ENCODE measurements at places on chromosomes 12 and 14.

DNA sequence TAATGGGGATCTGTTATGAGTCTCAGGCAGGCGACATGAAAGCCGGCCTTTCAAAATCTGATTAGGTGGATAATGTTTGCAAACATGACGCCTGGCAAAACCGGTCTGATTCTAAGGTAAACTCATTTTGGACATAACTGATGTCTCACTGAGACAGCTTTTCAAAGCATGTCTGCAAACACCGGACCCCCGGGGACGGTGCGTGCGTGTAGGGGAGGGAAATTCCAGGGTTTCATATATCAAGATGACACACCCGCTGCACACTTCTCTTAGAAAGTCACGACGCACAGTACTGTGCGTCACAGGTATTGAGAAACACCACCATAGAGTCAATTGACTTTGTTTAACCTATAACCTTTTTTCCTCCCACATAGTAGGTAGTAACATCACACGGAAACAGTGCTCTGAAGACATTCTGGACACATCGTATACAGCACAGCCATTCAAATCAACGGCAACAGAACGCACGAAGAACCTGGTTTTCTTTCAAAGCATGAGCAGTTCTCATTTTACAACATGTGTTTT lies 43.9 kb upstream of the TESC start:
- DNase-seq = no peak

GRCh38 chr14:23418021-23418420 lies 9.9 kb upstream of the MYH6 start:
- no peak for DNase-seq

GRCh38 chr12:70590051-70590450 lies 47.2 kb downstream of the PTPRB start:
- DNase-seq = peak; percentile 56

DNA sequence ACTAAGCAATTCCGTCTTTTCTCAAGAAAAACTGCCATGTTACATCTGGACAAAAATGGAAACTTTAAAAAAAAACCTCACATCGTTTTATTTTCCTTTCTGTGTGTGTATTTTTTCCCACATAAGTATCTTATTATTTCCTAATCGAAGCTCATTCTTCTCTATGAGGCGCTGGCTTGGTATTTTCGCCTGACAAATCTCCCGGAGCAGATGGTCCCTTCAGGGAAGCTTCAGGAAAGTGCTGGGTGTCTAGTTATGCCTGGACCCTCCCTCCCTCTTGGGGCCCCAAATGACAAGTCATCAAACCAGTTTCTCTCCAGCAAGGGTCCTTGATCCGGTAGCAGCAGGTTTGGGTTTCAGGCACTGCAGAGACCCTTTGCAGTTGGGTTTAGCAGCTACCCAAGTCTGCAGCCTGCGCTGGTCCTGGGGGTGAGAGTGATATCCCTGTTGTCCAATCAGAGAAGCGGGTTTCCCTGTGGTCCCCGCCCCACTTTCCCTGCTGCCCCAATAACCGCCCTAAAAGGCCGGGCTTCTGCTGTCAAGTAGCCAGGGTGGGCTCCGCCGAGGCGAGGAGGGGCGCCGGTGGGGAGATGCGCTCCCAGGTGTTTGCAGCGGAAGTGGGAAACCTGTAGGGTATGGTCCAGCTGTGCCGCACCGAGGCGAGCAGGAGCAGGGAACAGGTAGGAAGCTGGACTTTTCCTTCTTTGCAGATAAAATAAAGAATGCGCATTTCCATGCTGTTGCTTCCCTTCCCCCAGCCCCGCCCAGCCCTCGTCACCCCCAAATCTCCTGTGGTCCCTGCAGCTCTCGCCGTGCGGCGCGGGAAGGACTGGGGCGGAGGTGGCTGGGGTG lies at the start of gene CNTN1:
TSS of gene CNTN1 (plus strand) at position 527 of the 852 bp plus-strand sequence.
- peak; percentile 74 for DNase-seq

All from iPS DF 19.7 (cell line).